GM18507 (cell line): ENCODE measurements at places on chromosomes 7 and 10.

DNA sequence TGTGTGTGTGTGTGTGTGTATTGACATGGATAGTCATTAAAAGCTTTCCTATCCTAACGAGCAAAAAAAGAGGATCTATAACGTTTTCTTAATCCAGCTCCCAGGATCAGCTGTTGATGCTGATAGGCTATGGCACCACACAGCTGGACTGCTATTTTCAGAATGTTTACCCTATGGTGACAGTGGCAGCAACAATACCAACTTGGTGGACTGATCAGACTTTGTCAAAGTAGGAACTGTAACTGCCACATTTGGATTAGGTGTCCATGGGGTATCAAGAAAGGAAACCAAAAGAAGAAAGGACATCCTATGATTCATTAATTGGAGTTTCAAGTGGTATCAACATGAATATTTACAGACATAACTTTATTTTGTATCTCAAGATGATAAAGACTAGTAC, 2.7 kb upstream of the CLEC5A start:
- no peak for DNase-seq

DNA sequence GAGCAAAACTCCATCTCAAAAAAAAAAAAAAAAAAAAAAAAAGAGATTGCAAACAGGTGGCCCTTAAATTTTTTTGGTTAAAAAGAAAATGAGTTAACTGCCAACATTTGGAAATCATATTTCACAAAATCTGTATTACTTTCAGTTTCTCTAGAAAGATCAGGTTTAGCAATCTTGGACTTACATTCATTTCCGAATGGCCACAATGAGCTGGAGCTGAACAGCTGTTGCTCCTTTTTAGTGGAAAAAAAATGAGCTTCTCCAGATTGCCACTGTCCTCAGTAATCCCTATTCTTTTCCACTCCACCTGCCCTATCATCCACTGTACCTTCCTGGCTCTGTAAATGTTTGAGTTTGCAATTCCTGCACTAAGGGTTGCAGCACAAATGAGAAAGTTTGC, 43.6 kb downstream of the RAB11FIP2 start:
- DNase-seq = no peak

DNA sequence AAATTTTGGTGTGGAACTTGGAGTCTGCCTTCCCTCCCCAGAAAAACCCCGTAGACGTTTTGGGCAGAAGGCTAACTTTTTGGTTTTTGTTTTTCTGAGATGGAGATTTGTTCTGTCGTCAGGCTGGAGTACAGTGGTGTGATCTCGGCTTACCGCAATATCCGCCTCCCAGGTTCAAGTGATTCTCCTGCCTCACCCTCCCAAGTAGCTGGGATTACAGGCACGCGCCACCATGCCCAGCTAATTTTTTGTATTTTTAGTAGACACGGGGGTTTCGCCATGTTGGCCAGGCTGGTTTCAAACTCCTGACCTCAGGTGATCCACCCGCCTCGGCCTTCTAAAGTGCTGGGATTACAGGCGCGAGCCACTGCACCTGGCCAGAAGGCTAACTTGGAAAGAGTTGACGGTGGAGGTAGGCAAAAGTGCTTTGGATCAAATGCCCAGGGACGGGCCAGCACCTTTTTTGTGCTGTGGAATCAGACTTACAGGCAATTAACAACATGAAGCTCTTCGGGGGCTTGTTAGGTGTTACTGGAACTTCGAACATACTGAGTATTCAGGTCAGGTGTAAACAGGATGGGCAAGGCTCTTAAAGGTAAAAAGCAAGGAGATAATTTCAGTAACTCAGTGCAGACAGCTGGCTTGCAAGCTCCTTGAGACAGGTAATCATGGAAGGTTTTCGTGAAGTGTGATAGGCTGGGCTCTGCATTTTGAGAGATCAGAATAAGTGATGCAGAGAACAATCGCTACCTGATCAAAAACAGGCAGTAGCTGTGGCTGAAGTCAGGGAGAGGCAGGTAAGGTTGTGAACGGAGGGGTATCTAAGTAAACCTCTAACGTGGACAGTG, 1.8 kb downstream of the PPP1R35 start:
- DNase-seq = no peak

DNA sequence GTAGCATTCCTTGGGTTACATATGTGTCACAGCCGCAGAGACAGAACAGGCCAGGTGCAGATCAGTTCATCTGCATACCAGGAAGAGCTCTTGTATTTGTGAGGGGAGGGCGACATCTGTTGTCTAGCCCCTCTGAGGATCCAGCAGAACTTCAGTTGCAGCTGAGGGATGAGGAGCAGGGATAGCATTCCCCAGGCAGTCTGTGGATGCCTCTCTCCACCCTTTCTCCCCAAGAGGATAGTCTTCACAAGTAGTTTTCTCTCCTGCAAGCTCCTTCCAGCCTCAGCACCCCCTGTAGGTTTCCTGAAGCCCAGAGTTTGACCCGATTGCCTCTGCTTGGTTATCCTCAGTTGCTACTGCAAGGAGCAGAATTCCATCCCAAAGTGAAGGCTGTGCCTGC, 2.6 kb downstream of the SCD start:
- no peak for DNase-seq

DNA sequence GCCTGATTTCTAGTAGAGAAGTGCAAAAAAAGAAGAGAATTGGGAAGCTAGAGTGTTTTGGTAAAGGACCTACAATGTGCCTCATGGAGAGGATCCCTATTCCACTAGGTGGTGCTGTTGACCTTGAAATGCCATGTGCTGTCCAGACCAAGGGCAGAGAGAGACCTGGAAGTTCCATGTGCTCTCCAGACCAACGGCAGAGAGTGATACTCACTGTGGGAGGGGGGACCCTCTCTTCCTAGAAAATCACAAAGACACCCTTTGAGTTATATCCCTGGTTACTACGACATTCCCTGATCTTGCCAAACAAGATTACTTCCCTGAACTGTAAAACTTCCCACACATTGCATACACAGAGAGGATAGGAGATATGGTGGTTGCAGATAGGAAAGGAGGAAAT, 212.7 kb upstream of the ZNF804B start:
- DNase-seq = no peak

DNA sequence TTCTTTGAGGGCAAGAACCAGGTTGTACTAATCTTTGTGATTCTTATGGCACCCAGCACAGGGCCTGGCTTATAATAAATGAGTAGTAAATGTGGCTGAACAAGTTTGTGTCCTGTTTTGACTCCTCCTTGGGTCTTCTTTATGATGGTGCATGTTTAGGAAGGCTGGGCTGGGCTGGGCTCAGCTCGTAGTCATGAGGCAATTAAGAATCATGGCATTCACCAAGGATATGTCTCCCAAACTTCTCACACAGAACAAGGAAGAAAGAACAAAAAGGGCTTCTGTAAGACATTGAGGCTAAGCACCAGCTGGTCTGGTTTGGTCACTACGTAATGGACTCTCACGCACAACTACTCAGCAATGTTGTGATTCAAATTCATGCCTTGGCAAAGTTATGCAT, 30.5 kb upstream of the YAE1 start:
- DNase-seq = no peak

- DNase-seq = no peak
Observed at GRCh38 chr10:4691301-4691700, 134.7 kb upstream of the AKR1E2 start.

DNA sequence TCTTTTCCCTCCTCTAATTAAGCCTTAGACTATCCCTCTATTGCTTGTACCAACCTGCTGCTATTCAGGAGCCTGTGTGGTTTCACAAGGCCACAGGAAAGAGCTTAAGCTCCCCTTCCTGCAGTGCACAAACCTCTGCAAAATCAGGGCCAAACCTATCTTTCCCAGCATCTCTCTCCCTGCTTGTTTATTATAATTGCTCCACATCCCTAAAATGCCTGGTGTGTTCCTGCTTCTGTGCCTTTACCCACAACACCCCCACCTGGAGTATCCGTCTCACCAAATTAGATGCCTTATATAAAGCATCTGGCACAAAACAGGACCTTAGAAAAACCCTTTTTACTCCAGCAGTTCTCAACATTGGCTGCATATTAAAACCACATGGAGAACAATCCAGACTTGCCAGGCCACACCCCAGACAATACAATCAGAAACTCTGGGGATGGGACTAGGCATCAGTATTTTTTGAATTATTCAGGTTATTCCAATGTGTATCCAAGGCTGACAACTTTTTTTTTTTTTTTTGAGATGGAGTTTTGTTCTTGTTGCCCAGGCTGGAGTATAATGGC, 16.7 kb downstream of the SEC31B start:
- no peak for DNase-seq

DNA sequence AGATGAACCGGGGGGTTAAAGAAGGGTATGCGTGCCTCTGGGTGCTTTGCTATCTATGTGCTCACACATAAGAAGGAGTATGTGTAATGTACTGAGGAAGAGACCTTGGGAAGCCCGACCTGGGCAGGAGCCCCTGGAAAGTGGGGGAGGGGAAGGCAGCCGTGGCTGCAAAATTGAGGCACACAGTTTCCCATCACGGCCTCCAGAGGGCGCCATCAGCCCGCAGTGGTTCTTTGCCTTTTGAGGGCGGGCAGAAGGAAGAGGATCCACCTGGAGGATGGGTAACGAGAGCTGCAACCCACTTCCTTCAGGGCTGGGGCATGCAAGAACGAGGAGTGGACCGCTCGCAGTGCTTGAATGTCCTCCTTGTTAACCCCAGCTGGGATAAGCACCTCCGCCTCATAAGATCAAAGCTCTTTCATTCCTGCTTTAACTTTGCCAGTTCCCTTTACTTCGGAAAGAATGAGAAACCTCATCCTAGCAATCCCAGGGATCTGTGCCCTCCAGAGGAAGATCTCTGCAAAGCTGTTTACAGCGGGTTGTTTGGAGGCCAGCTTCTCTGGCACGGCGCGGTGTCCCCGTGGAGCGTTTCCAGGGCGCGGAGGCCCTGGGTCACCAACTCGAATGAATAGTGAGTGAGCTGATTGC, 77.9 kb downstream of the PCGF5 start:
- peak; percentile 53 for DNase-seq

DNA sequence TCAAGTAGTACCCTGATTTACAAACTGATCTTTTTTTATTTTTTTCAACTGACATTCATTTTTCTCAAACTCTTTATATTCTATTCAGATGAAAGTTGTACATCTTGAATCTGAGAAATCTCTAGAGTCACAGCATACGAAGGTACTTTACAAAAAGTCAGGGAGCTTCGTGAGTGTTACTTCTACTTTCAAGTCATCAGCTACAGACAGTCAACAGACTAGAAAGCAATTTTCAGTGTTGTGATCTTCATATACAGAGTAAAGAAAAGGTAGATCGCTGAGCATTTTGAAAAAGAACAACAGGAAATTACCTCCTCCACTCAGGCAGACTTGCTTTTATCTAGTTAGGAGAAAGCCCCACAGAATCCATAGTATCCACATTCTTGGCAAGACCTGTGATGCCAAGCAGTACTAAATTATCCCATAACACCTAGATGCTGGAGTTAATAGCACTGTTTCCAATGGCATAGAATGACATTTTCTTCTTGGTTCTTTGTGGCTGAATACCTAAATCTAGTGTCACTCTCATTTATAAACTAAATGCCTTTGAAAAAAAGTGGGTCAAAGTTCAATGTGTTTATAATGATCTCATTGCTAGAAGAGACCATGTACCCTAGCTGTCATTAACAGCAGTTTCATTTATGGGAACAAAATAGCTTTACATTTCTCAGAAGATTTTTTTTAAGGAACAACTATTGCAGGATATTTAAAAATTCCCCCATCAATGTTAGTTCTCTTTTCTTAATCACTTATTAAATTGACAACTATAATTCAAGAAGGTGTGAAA, 12.0 kb upstream of the ZNF800 start:
- no peak for DNase-seq

DNA sequence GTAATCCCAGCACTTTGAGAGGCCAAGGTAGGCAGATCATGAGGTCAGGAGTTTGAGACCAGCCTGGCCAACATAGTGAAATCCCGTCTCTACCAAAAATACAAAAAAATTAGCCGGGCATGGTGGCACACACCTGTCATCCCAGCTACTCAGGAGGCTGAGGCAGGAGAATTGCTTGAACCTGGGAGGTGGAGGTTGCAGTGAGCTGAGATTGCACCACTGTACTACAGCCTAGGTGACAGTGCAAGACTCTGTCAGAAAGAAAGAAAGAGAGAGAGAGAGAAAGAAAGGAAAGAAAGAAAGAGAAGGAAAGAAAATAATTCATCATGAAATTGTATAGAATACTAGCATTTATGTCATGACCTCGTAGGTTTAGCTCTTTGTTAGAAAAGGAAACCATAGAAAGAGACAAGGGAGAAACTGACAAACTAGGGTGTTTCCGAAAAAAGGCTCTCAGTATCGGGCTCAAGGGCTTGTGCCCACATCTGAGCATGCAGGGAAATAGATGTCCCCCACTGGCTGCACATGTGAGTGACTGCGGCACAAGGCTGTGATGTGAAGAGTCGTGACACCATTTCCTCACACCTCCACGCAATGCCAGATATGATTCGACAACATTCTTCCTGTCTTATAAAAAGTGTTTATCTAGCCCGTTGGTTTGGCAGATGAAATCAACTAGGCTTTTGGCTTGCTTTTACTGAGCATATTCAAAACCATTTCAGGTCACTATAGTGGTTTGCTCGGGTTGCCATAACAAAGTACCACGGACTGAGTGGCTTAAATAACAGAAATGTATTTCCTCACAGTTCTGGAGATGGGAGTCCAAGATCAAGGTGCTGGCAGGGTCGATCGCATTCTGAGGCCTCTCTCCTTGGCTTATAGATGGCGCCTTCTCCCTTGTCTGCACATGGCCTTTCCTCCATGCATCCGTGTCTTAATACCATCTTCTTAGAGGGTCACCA, 2.0 kb downstream of the SRGN start:
- DNase-seq = peak; percentile 11

DNA sequence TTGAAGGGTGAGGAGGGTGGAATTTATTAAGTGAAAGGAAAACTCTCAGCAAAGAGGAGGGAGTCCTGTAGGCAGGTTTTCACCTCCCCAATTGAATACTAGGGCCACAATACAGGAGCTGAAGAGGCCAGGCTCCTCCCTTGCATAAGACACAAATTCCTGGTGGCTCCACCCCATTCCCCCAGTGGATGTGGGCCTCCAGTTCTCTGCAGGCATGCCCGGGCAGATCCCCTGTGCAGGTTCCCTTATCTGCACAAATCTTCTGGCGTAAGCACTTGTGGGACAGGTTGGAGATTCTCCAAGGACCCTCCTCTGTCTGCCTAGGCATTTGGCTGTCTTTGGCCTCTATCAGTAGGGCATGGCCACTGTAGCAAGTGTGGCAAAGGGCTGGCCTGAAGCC, 847.1 kb upstream of the MBL2 start:
- no peak for DNase-seq

DNA sequence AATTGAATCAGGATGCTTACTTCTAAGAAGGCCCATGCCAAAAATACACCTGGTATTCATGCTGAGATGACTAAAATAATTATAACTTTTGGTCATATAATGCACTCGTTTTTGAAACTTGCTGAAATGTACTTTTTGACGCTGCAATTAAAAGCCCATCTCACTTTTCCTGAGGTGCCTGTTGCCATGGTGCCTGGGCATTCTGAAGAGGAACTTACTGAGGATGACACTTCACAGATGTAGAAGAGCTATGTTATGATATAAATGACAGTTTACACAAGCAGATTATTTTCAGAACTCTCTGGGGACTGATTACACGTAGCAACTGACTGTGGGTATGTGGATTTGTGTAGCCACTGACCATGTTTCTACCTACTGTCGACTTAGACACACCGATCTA, 182.4 kb downstream of the TPK1 start:
- no peak for DNase-seq
